Daoy (cell line): ENCODE measurements at places on chromosomes 6 and 20.

GRCh38 chr6:38185244-38185643 lies 365.7 kb downstream of the ZFAND3 start:
- no peak for DNase-seq

DNA sequence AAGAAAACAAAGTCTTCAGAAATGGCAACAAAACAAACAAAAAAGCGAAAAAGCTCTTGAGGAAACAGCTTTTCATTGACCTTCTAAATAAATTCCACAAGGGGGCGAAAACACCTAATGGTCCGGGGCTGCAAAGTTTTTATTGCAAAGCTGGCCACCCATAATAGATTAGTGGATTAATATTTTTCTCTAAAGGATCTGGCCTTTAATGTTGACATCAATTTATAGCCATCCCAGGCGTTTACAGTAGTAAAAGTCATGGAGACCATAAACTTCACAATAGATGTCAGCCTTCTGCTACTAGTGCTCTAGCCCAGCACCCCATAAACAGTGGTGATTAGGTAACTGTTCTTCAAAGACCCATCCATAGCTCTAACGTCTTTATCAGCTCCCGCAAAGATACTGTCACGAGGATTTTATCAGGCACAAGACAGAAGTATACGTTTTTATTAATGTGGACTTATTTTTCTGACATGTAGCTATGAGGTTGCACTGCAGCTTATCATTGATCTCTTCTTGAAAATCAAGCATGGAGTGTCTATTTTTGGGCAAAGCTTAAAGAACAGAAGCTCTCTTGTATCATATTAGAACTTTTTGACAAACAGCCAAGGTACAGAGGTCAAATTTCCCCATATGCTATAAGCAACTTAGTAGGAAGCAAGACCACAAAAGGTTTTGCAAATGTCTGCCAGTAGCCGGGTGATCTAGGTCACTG lies 4.7 kb downstream of the CITED2 start:
- DNase-seq: no peak

- no peak for DNase-seq
Observed at GRCh38 chr6:137105375-137105774, 60.6 kb upstream of the IL20RA start.

- no peak for DNase-seq
Observed at GRCh38 chr6:7439228-7439627, 49.6 kb downstream of the RIOK1 start.

- DNase-seq: peak; percentile 91
Observed at GRCh38 chr6:142692942-142693341, 252.0 kb downstream of the HIVEP2 start.

DNA sequence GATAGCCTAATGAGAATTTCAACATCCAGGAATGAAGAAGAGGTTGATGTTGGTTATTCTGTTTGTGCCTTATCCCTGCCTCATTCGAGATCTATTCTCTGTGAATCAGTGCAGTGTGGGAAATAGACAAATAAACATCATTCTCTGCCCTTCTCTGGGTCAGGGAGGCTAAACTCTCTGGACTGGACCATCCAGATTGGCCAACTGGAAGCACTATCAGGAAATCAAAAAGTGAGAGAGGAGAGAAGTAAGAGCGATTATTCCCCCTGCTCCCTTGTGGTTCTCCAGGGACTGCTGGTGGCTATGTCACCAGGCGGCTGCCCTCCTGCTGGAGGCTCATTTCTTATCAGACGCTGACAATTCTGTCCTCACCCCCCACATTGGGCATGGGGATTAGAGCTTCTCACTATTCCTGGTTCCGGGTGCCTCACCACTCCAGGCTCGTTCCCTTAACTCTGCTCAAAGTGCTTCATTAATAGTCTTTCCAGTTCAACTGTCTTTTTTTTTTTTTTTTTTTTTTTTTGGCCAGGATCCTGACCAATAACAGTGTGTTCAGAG lies 201.7 kb upstream of the RREB1 start:
- DNase-seq: no peak

- DNase-seq: no peak
Observed at GRCh38 chr6:86459978-86460377, 477.4 kb upstream of the HTR1E start.

GRCh38 chr20:46308258-46309157 lies at the start of gene CDH22:
CDH22 (minus strand) TSS chr20:46308498; CDS start chr20:46251294, 57,204 bp downstream.
- DNase-seq: peak; percentile 77

DNA sequence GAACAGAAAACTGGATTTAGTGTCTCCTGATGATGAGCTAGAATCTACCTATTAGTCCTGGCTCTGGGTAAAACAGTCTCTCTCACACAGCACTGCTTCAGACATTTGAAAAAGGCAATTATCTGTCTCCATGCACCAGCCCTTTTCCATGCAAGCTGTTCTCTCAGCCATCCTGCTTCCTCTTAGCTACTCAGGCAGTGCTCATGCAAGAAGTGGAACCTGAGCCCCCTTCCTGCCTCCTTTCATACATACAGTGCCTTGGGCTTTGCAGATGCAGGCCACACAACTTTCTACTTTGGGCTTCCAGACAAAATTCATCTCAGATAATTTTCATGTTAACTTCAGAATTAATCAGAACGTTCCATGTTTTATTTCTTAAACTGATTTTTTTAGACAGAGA lies 151.3 kb downstream of the RALGAPA2 start:
- DNase-seq: no peak

DNA sequence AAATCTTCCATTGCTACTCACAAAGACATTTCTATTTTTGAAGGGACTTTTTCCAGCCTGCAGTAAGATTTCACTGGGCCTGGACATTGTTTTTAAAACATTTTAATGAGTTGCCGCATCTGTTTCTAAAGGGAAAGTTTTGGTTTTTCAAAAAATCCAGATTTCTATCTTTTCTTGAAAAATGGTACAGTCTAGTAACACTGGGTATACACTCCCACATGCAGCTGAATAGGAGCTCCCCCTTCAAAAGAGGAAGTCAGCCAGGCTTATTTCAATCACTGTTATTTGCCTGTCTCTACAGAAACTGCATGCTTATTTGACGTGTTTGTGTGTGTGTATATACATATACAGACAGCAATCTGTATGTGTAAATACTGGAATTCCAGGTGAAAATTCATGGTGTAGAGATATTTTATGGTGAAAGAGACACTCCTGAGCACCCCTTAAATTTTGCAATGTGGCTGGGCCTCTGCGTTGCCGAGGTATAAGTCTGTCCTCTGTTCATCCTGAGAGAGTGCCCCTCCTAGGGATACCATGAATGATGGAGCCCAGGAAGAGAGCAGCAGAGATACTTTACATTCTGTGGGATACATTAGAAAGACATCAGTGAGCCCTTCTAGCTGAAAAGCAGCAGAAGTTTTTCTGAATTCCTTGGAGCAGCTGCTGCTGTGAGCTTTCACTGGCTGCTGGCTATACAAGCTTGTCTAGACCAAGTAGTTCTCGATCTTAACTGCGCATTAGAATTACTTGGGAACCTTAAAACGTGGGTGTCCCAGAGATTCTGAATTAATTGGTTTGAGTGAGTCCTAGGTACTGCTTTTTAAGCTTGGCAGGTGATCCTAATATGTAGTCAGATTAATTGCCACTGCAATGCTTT lies 12.0 kb upstream of the ABRACL start:
- DNase-seq: no peak

GRCh38 chr6:84798257-84798656 lies 33.9 kb upstream of the TBX18 start:
- DNase-seq: peak; percentile 40

GRCh38 chr20:51412333-51412871 lies 130.1 kb downstream of the NFATC2 start:
- peak; percentile 35 for DNase-seq

DNA sequence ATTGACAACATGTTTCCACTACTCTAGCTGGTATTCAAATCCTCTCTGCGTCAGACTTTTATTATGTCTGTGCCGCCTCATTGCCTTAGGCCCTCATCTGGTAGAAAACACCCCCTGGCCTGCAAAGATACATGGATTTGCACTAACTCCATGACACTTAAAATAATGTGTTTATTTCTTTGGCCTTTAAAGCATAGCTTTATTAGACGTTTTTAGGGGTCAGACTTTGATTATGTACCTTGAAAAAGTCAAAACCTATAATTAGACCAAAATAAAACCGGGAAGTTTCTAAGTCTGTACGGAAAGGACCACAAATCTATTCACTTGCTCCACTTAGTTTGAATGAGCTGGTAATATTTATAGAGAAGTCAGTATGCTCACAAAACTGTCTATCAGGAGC lies 357.9 kb upstream of the NOX3 start:
- no peak for DNase-seq

DNA sequence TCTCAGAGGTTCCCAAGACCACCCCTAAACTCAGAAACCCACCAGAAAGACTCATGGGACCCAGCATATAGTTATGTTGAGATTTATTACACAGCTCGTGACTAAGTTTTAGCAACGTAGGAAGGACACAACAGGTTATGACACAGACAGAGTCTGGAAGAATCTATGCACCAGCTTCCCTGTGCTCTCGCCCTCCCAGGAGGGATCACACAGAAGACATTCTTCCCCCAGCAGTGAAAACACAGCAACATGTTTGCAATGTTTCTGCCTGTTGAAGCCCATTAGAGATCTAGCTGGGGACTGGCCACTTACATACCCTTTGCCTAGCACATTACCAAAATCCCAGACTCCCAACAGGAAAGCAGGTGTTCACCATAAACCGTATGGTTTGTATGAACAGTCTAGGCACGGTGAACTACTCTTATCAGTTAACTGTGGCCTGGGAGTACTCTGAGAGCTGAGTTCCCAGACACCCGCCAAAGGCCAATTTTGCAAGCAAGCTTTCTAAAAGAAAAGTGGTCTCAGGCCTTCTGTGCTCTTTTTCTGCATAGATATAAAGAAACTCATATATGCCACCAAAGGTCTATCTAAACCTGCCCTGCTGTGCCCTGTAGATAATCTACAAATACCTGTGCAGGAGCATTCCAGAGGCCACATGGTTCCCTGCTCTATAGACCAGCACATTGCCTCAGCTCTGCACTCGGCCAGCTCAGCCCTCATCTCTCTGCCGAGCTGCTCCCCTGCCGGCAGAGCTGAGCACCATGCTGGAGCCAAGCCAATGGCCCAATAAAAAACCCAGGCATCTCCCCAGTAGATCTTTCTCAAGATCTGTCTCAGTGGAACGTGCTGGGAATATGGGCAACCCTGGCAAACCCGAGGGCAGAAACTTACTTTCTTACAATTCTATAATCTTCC lies 69.6 kb upstream of the SMIM28 start:
- peak; percentile 31 for DNase-seq

GRCh38 chr20:7399114-7399513 lies 541.1 kb downstream of the HAO1 start:
- no peak for DNase-seq

DNA sequence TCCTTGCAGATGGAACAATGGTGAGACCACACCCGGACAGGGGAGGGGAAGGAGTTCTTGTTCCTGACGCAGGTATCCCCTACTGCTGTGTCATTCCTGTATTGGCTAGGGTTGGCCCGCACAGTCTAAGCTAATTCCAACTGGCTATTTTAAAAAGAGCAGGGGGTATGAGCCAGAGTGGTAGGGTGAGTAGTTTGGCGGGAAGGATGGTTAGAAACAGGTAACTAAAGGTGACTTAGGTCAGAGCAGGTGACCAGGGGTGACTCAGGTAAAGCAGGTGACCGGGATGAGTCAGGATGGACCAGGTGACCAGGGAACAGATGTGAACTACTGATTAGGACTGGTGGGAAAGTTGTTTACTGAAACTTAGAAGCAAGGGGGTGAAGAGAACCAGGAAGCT lies 58.0 kb downstream of the ZNF292 start:
- DNase-seq: no peak

GRCh38 chr6:116329156-116329555 lies 41.6 kb upstream of the DSE start:
- no peak for DNase-seq

GRCh38 chr6:30378290-30378937 lies 33.5 kb downstream of the RPP21 start:
- DNase-seq: peak; percentile 35

- no peak for DNase-seq
Observed at GRCh38 chr6:168314948-168315347, 4.6 kb downstream of the DACT2 start.

DNA sequence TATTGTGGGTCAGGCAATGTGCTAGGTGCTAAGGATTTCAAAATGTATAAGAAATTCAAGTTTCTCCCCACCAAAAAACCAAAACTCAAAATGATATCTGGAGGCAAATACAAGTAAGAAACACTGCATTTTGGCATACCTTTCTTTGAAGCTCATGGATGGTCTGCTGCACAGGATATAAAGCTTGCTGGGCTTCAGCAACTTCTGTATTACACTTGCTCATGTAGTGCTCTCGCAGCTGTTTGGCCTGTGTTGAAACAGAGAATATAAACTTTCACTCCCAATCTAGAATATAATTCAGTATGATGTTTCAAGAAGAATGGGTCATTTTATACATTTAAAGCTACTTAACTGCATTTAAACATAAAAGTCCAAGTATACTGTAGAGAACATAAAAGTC lies 39.6 kb downstream of the SHPRH start:
- no peak for DNase-seq

DNA sequence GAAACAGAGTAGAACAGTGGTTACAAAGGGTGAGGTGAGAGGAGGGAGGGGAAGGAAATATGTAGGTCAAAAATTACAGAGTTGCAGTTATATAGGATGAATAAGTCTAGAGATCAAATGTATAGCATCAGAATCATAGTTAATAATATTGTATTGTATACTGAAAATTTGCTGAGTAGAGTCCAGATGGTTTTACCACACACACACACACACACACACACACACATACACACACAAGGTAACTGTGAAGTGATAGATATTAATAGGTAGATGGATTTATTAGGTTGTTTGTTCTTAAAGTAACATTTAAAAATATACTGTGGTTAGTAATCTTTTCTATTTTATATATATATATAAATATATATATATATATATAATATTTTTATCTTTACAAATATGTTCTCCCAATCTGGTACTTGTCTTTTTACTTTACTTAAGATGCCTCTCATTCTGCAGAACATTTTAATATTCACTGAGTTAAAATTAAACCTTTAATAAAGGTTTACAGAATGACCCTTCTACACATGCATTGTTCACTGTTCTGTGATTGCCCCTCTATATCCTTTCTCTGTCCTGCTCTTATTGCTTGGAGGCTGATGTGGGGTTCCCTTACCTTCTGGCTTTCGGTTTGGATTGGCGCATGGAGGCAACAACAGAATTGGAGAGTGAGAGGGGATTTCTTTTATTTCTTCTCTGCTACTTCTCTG lies 408 bp downstream of the PTCHD4 start:
- no peak for DNase-seq

DNA sequence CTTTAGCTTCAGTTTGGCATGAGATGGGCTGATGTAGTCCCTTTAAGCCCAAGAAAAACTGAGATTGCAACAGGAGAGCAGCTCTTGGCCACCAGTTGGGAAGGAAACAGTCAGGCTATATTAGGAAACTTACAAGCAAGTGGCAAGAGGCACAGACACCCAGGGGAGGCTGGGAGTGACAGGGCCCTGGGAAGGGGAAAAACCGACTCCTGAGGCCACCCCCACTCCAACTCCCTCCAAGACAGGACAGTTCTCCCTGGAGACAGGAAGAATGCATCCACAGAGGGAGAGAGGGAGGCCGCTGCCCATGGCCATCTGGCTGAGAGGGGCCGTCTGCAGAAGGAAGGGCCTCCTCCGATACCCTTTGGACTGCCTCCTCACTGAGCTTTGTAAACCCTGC lies 20.5 kb downstream of the JPH2 start:
- DNase-seq: peak; percentile 61

GRCh38 chr6:40584741-40585140 lies 2.4 kb downstream of the LRFN2 start:
- DNase-seq: no peak

GRCh38 chr6:146950351-146950835 lies 253.8 kb upstream of the STXBP5 start:
- DNase-seq: peak; percentile 20
